GM18507 (cell line): ENCODE measurements at places on chromosomes 5 and 9.

- no peak for DNase-seq
These were observed 478.9 kb downstream of the HTR1A start for GRCh38 chr5:63483338-63483737.

- DNase-seq = no peak
These were observed 203.4 kb downstream of the GADD45G start for GRCh38 chr9:89808076-89808755.

DNA sequence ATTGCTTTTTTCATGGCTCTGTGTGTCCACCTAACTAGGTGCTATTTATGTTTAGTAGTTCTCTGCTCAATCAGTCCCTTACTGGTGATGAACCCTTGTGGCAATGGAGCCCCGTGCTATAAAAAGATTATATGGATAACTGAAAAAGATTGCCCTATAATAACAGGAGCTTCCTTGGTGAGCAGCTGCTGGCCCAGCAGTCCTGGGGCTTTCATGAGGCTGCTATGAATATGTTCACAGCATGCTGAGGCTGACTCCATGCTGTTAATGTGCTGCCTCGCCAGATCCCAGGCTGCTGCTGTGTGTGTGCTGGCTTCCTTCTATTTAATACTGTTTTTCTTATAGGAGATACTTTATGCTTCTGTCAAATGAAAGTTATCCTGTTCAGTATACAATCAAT lies 357.5 kb downstream of the TAF11L14 start:
- DNase-seq = no peak

GRCh38 chr5:159735036-159735435 lies 181.2 kb upstream of the ADRA1B start:
- no peak for DNase-seq

DNA sequence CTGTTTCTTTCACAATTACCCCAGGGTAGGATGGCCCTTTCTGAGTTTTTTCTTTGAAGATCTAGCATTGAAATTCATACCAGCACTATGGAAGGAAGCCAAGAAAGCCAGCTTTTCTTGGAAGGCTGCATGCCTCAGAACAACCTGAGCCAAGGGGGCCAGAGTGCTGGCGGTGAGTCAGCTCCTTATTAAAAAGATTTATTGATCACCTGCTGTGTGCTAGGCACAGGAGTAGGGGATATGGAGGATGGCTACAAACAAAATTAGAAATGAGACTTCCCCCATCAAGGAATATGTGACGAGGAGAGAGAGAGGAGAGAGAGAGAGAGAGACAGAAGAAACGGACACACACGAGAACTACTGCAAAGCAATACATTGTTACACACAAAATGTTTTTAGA lies 184.6 kb upstream of the PUM3 start:
- DNase-seq = no peak

DNA sequence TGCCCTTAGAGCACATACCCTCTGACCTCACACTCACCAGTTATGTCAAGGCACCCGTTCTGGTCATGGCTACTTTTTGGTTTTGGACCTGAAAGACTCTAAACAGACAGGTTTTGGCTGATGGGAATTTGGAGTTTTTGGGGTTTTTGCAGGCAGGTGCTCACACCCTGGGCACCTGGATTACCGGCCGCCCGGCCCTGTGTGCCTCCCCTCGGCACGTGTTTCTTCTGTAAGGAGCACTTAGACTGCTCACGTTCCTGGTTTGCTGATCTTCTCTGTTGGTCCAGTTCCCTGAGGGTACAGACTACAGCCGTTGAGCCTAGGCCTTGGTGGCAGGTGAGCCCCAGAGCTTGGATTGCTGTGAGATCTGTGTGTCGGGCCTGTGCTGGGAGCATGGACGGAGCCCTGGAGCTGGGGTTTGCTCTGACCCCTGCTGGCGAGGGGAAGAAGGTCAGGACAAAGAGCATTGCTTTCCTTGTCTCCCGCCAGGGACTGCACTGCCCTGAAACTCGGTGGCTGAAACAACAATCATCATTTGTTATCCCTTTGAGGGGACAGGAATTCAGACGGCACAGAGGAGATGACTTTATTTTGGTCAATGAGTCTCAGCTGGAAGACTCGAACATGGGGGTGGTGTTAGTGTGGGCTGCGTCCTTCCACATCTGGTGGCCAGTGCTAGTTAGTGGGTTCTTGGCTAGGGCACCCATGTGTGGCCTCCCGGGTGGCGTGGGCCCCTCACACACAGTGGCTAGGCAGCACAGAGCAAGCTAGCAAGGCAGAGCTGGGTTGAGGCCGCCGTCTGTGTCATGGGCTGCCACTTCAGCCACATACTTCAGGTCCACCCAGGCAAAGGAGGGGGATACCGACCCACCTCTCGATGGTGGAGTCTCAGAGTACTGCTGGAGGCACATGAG lies 76.4 kb downstream of the EHMT1 start:
- no peak for DNase-seq

DNA sequence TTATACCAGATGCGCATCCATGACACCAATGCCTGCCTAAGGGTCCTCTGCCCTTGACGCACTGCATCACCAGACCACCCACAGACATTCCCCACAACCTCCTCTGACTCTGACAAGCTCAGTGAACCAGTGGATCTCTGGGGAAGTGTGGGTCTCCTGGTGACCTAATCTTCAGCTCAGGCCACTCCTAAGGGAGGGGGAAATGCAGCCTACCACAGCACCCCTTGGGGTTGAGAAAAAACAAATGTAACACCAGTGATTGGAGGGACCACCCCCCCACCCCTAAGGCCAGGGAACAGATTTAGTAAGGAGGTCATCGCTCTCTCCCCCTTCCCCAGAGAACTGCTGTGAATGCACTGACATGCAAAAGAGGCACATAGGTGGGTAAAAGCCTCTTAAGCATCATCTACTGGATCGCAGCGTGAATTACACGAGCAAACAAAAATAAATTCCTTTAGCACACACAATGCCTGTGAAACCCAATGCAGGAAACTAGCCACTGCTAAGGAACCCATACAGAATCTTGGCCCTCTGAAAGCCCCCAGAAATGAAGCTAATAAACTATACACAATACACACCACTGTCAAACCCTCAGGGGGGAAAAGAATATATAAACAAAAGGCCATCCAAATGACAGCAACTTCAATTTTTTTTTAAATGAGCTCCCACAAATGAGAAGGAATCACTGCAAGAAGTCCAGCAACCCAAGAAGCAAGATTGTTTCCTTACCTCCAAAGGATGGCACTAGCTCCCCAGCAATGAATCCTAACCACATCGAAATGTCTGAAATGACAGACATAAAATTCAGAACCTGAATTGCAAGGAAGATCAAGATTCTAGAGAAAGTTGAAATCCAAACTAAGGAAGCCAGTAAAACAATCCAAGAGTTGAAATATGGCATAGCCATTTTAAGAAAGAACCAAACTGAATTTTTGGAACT lies 513.7 kb upstream of the PTGER4 start:
- DNase-seq = no peak

- no peak for DNase-seq
These were observed 36.7 kb downstream of the ZNF618 start for GRCh38 chr9:113912816-113913215.

DNA sequence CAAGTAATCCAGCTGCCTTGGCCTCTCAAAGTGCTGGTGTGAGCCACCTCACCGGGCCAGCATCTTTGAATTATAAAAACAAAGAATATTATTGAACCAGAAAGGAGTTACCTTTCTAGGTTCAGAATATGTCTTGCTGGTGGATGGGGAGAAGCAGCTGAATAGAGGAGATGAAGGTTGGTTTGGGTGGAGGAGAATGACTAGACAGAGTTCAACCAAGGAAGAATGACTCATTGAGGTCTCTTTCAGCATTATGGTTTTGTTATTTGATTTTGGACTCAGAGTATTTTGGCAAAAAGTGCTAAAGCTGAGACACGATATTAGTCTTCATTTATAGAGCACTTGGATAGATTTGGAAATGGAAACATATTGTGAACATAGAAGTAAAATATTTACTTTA lies 75.2 kb upstream of the MPDZ start:
- DNase-seq = no peak

DNA sequence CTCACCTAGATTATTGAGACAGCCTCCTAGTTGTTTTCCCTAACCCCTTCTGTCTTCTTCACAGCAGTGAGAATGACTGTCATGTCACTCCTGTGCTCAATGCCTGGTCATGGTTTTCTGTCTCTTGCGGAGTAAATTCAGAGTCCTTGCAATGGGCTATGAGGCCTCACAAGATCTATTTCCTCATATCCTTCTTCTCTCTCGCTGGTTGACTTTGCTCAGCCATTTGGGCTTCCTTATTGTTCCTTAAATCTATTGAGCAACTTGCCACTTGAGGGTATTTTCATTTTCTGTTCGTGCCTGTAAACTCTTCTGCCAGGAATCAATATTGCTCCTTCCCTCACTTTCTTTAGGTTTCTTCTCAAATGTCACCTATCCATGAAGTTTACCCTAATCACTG lies 9.0 kb downstream of the PPP3R2 start:
- DNase-seq = no peak
